ENCODE measurements at places on chromosomes 4 and X.

GRCh38 chrX:123348468-123348867 lies 164.4 kb downstream of the GRIA3 start:
- DNase-seq: no peak

- DNase-seq: no peak
Measured at GRCh38 chr4:173532725-173533511, 2.9 kb upstream of the HAND2 start.

DNA sequence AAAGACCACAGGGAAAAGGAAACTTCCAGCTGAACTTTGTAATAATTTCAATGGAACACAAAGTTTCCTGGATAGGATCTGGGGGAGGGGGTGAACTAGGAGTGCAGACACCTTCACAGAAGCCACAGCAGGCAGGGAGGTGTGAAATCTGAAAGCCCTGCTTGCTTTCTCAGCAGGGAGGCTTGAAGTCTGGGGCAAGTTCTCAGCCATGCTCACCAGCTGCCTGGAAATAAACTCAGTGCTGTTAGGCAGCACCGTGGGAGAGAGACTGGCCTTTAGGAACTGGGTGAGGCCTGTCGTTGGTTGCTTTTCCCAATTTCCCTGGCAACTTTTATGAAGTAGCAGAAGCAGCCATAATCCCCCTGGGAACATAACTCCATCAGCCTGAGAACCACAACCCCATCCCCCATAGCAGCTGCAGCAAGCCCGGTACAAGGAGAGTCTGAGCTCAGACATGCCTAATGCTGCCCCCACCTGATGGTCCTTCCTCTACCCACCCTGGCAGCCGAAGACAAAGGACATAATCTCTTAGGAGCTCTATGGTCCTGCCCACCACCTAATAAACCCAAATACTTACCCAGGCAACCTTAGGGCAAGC lies 39.2 kb upstream of the NMU start:
- no peak for DNase-seq

DNA sequence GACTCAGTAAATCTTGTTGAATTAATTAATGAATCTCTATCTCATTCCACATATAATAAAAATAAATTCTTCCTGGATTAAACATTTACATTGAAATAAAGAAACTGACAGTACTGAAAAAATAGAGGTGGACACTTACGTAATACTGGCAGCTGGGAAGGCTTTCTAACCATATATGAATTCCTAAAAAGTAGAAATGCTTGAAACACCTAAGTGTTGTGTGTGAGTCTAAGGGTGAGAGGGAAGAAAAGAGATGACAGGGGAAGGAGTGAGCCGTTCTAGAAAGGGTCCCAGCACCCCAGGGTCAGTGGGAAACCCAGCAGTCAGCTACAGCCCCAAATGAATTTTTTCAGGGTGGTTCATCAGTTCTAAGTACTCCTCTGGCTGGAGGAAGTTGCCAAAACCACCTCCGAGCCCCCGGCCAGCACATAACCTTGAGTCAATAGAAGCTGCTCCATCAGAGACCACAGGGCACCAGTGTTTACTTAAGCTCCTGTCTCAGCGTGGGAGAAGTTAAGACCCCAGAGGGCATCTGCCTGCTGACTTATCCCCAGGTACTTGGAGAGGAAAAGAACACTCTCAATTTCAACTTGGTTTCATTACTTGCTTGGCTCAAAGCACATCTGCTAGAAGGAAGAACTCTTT lies 18.3 kb downstream of the GAB3 start:
- DNase-seq: no peak

DNA sequence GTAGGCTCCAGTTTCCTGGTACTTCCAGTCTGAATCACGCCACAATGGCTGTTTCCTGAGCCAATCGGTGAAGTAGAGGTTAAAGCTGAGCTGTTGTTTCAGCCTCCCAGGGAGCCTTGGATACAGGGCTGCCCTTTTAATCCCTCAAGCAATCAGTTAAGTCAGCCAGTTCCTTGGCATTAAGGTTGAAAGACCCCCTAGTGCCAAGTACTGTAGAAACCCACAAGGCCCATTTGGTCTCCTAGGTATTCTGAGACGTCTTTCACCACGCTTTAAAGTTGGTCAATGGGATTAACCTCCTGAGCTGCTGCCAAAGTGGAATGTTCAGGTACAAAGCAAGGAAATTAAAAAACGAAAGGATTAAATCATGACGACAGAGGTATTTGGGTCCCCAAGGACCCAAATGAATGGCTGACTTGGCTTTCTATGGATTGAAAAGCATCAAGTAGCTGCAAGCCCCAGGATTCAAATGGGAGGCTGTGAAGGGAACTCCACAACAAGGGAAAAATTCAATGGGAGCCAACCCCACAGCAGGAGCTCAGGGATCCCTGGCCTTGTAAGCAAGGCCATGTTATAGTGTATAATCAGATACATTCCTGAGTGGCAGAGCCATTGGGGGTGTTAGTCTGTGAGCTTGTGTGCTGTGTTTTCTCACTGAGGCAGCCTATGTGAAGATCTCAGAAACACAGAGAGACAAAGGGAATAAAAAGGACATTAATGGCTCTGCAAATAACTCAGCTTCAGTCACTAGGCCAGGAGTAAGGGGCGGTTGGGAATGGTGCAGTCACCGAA lies 86.0 kb downstream of the ATG4A start:
- no peak for DNase-seq

DNA sequence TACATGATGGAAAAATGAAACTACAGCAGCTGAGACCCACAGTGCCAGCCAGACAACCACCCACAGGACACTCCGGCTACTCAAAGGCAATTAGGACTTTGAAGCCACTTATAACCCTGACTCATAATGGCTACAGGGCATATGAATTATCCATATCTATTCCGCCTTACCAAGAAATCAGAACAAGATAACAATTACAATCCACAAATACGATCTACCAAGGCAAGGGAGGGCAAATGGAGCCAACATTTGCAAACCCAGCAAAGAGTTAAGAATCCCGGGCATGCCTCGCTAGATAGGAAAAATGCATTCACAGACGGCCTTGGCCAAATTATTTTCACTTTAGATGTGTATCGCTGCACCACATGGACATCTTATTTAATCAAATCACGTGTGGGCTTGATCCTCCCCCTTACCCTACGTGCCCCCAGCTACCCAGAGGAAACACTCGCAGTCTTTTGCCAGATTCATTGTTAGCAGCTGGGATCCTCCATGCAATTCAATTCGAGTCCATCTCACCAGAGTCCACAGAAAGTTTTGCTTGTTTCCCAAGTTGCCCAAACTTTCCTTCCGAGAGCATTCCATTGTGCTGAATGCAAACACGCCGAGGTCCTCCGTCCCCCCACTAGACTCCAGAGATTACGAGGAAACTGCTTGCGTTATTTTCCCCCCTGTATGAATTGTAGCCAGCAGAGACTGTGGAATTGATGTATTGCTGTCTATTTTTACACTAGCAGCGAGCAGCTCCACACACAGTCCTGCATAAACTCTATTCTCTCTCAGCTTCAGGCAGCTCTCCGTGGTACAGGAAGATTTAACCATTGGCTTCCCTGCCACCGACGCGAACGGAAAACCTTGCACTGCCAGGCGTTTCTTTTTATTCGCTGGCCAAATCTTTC lies 1.2 kb downstream of the PPARGC1A start:
- peak; percentile 13 for DNase-seq

- no peak for DNase-seq
Measured at GRCh38 chr4:13427599-13428325, 56.4 kb downstream of the RAB28 start.

- no peak for DNase-seq
Measured at GRCh38 chr4:99395595-99396364, 39.4 kb downstream of the ADH7 start.

DNA sequence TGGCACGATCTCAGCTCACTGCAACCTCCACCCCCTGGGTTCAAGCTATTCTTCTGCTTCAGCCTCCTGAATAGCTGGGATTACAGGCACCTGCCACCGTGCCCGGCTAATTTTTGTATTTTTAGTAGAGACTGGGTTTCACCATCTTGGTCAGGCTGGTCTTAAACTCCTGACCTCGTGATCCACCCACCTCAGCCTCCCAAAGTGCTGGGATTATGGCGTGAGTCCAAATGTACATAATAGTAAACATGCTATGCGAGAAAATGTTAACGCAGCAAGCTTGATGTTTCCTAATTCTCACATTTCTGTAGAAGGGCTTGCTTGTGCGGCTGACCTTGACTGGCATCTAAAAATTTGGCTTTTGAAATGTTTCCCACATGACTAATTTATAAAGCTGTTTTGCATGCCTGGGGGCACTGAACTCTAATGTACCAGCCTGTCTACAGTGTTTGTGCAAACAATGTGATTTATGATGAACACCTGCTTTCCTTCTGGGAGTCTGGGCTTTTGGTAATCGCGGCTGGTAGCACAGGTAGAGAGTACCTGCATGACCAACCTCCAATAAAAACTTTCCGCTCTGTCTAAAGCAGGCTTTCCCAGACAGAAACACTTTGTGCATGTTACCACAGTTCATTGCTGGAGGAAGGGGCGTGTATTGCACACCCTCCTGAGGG lies 216.8 kb downstream of the IL15 start:
- no peak for DNase-seq

GRCh38 chrX:96403446-96403845 lies 281.2 kb upstream of the DIAPH2 start:
- DNase-seq: no peak

GRCh38 chr4:69727426-69727825 lies 33.0 kb downstream of the SULT1B1 start:
- DNase-seq: no peak

- no peak for DNase-seq
Measured at GRCh38 chr4:168707205-168707604, 210.4 kb downstream of the PALLD start.

- DNase-seq: no peak
Measured at GRCh38 chr4:44210750-44211149, 237.9 kb downstream of the KCTD8 start.

DNA sequence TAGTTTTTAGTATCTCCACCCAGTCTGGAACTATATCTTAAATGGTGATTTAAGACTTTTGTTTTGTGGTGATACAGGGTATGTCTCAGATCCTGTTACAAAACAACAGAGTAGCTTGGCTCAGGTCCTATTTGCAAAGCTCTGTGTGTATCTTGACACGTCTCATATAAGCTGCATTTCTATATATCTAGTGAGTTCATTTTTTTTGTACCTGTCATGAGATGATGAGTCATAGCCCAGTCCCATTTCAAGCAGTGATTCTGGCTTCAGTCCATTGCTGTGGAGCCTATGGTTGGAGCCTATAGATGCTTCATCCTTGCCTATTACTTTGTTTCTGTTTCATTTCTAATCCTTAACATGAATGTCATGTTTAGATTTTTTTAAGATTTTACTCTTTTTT lies 23.0 kb downstream of the GRXCR1 start:
- DNase-seq: no peak

DNA sequence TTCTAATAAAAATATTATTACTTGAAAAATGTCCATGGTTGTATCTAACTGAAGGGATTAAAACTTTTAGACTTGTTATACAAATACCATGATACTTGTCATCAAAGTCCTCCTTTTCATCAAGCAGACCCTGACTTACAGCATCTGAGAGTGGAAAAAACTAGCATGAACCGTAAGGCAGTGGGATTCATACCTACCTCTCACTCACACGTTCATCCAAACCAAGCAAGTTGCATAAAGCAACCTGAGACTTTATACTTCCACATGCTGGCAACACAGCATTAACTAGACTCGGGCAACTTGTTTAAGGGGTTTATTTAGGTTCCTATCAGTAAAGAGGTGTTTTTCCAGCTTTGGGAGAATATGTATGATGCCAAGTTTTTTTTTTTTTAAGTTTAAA lies 22.6 kb upstream of the TLR7 start:
- no peak for DNase-seq

DNA sequence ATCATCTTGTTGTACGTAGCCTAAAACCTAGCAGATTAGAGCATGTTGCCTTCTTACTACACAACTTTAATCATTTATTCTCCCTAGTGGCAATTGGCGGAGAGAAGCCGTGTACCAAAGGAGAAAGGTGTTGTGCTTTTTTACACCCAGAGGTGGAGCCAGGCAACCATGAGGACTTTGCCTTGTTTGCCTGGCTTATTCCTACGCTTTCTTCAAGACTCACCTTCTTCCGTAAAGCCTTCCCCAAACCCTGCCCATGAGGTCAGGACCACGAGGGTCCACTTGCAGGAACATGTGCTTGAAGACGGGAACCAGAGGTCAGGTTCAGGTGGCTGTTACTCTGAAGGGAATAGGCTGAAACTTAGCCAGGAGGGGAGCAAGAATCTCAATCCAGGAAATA lies 290.5 kb downstream of the RAB28 start:
- DNase-seq: no peak

- no peak for DNase-seq
Measured at GRCh38 chr4:169225812-169226211, 44.9 kb downstream of the SH3RF1 start.

- DNase-seq: no peak
Measured at GRCh38 chr4:7554905-7555304, 120.2 kb upstream of the PSAPL1 start.

DNA sequence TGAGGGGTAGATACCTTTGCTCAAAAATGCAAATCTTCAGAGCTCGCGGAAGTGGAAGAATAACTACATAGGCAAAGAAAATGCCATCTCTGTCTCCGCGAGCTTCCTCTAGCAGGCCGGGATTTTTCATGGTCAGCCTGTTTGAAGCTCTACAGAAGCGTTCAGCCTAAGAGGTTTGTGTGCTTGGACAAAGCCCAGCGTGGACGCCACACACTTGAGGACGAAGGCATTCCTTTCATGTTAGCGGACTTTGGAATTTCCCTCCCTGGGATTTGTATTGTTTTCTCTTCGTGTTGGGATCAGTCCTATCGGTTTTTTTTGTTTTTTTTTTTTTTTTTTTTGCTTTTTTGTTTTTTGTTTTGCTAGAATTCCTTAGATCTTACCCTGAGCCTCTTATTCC lies 53.7 kb downstream of the SMIM31 start:
- DNase-seq: no peak

DNA sequence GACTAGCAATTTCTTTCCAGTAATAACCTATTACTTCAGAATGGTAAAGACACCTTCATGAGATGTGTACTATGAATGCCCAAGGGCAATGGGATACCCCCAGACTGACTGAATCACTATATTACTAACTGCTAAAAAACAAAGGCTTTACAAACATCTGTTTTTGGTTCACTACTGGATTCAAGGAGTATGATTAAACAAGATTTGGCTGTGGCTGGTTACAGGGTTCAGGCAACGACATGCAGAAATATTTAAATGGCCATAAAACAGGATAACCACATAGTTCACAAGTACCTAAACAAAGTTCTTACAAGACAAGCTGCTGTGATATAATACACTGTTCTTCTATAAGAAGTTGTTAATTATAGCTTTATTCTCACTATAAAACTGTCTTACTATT lies 128.2 kb downstream of the FRYL start:
- DNase-seq: no peak

DNA sequence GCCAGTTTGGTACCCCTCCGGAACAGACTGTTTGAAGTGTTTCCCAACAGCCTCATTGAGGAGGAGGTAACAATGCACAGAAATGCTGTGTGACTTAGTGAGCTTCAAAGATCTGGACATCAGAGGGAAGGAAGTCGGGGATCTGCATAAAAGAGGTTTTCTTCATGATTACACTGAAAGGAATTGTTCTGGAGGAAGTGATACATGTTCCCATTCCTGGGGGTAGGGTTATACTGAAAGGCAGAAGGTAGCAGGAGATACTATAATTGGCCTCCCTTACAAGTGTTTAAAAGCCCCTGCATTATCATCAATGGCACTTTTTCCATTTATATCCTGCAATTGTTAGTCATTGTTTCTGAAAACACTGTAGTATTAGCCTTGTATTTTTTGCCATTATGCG lies 94.0 kb upstream of the DKK2 start:
- DNase-seq: no peak

- DNase-seq: no peak
Measured at GRCh38 chr4:41366911-41367517, 110.3 kb downstream of the UCHL1 start.
